ENCODE measurements at places on chromosomes 2 and 18.

- no peak for DNase-seq
These were observed 26.1 kb downstream of the SLC14A1 start for GRCh38 chr18:45749918-45750689.

GRCh38 chr2:240499309-240500301 is 58.2 kb downstream of the ANKMY1 start:
- no peak for DNase-seq

DNA sequence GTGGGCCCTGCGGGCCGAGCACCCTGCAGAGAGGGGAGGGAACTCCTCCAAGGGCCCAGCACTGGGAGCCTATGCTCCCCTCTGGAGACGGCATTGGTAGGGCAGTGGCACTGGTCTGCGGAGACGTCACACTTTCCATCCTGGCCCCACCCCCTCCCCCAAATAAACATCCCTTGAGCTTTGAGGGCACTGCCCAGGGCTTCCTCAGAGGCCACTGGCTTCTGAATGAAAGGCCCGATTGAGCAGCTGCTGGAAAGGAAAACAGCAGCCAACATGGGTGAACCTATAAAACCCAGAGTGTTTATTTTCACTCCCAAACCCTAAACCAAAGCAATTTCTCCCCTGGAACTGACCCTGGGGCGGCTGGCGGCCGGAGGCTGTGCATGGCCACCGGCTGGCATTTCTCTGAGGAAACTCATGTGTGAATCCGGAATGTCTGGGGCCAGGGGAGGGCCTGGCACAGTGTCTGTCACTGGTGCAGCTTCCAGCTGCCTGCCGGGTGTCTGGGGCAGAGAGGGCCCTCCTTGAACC is 138.9 kb downstream of the DYSF start:
- DNase-seq = no peak

- no peak for DNase-seq
These were observed 205.7 kb downstream of the ALK start for GRCh38 chr2:29715655-29716054.

DNA sequence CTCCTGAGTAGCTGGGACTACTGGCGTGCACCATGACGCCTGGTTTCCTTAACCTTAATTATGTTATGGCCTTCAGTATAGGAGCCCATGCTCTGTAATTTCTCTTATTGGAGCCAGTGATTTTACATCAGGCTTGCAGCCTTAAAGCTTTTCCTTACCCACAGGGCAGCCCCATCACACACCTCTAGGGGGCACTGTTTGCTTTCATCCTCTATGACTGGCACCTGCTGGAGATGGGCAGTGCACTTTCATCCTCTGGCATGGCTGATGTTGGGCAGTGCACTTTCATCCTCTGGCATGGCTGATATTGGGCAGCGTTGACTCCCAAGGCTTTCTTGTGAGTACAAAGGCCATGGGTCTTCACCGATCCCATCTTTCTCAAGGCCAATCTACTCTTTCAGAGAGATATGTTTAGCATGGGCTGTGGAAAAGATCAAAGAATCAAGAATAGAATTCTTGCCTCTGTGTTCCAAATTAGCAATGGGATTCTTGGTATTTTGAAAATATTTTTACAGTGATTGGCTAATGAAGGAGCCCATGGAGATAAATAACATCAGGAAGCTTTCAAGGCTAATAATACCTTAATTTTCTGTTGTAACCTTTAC is 80.7 kb upstream of the MEX3C start:
- no peak for DNase-seq

DNA sequence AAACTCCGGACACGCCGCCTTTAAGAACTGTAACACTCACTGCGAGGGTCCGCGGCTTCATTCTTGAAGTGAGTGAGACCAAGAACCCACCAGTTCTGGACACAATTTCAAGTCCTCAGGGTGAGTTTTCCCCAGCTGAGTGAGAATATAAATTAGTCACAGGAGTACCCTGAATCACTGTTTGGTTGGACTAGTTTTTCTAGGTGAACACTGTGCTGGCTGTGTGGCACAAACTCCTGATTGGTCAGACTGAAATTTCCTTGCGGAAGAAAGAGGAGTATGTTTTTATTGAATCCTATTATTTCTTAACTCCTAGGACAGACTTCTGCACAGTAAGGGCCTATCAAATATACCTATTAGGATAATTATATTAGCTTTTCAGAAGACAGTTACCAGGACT is 288.1 kb upstream of the UBE2E3 start:
- DNase-seq = no peak

GRCh38 chr18:44466997-44467396 is 213.7 kb upstream of the SETBP1 start:
- DNase-seq = no peak

DNA sequence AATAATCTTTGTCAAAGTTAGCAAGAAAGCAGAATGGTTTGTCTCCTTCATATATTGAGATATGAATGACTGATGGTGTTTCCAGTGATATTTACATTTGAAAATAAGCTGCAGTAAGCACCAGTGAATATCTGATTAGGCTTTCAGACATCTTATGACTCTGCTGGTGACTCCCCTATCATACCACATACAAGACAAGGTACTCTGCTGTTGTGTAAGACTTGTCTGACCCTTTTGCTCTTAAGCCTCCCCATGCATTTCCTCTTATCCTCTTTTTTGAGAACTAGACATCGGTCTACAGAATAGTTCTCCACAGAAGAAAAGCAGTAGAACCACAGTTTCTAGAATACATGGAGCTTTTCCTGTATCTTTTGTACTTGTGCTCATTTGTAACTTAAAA is 9.3 kb downstream of the POLI start:
- no peak for DNase-seq

DNA sequence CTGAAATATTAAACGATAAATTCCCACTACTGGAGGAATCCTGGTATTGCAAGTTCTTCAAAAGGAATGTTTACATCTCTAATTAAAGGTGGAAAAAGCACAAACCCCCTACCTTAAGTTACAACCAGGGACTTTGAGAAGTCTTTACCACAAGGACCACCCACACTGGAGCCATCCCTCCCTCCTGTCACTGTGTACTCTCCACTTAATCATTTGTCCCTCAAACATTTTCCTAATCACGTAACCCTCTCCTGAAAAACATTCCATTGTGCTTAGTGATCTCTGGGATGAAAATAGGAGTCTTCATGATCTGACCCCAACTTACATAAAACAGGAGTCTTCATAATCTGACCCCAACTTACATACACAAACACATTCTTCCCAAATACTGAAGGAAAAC is 85.7 kb downstream of the SUCLG1 start:
- DNase-seq = no peak

DNA sequence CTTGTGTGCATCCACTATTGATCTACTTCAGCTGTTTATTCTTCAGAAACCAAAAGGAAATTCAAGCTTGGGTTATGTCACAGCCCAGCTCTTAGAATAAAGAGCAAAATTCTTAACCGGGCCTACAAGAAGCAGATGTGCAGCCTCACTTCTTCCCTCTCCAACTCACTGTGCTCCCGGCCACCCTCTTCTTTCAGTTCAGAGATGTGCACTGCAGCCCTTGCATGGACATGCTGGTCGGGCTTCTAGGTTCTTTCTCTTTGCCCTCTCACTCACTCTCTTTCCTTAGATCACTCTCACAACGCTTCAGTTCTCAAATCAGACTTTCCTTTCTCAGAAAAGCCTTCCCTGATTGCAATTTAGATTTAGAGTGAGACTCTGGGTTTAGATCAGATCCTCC is 104.1 kb downstream of the CHN1 start:
- DNase-seq = no peak

All from activated T-helper 1 cell treated with anti-CD3 and anti-CD28 coated beads, Interleukin-2, amount 50 U/mL, for 16 hours (primary cell).